H54 (cell line): ENCODE measurements at places on chromosomes 11 and 22.

GRCh38 chr22:21759093-21759492, 23.5 kb upstream of the YPEL1 start:
- no peak for DNase-seq

GRCh38 chr11:81907996-81908395, 825.7 kb downstream of the FAM181B start:
- no peak for DNase-seq

DNA sequence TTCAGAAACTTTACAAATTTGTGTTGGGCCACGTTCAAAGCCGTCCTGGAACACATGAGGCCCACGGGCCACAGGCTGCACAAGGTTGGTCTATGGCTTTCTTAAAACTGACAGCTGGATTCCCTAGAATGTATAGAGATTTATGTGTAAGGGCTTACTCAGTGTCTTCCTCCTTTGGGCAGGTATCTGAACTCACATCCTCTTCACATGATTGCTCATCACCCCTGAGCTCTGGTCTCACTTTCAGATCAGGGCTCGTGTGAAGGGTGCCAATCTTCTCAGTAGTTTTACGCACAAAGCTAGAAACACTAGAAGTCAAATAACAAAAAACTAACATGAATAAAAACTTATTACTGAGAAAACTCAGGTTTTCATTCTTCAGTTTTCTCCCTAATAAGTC, 27.1 kb downstream of the HPS5 start:
- no peak for DNase-seq

DNA sequence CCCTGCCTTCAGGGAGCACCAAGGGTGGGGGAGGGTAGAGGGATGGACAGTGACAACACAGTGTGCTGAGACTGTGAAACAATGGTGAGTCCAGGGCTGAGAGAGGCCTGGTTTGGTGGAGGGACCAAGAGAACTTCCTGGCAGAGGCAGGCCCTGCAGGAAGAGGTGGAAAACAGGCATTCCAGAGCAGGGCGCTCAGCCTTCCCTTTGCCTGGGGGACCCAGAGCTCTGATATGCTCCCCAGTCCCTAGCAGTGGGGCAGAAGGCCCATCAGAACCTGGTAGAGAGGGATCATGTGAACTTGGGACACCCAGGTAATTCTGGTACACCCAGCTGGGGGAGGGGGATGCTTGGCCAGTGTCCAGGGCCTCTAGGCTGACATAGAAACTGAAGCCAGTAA, 17.2 kb upstream of the UVRAG start:
- peak; percentile 53 for DNase-seq

- DNase-seq: no peak
Measured at GRCh38 chr22:29623553-29624169, 20.2 kb downstream of the NF2 start.

- peak; percentile 30 for DNase-seq
Measured at GRCh38 chr11:125923012-125923579, 18.8 kb downstream of the DDX25 start.

GRCh38 chr11:202490-202889, 4.7 kb downstream of the BET1L start:
- DNase-seq: no peak

- DNase-seq: no peak
Measured at GRCh38 chr22:41532908-41533825, 11.1 kb downstream of the POLR3H start.

- no peak for DNase-seq
Measured at GRCh38 chr11:6629892-6630631, 10.8 kb upstream of the TPP1 start.

GRCh38 chr11:72812604-72812966, 1.6 kb upstream of the ATG16L2 start:
- DNase-seq: no peak

GRCh38 chr11:83941050-83941449, 654.9 kb upstream of the CCDC90B start:
- no peak for DNase-seq

DNA sequence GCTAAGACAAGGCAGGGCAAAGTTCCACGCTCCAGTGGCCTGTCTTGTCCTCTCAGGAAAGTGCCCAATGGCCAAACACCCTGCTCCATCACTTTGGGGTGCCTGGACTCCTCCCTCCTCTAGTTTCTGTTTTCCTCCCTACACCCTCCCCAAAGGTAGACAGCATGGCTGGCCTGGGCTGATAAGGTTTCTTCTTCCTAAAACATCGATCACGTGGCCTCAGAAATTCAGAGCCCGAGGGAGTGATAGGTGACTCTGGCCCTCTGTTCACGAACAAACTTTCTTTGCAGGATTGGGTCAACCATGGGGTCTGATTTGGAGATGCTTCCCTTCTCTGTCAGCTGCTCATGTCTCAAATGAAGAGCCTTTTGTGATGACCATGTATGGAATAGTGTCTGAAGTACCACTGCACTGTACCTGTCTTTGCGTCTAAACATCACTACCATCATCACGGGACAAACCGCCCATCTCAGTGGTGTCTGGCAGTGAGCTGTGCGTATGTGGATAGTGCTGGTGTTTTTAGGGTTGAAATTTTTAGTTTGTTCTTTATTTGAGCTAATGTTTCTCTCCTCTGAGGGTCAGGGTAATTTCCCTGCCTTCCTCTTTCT, 6.1 kb downstream of the MICAL2 start:
- no peak for DNase-seq

GRCh38 chr11:75394085-75394840, 5.1 kb upstream of the RPS3 start:
- no peak for DNase-seq

DNA sequence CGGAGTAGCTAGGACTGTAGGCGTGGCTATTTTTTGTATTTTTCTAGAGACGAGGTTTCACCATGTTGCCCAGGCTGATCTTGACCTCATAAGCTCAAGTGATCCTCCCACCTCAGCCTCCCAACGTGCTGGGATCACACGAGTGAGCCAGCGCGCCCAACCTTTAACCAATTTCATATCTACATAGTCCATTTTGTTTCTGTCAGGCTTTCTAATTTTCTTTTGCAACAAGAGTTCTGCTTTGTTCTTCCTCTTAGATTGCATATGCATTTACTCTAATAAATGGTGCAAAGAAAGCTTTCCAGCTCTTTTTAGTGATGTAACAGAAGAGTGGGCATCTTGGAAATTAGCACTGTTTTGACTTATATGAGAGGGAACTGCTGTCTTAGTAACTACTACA, 13.3 kb downstream of the RTN3 start:
- DNase-seq: no peak

DNA sequence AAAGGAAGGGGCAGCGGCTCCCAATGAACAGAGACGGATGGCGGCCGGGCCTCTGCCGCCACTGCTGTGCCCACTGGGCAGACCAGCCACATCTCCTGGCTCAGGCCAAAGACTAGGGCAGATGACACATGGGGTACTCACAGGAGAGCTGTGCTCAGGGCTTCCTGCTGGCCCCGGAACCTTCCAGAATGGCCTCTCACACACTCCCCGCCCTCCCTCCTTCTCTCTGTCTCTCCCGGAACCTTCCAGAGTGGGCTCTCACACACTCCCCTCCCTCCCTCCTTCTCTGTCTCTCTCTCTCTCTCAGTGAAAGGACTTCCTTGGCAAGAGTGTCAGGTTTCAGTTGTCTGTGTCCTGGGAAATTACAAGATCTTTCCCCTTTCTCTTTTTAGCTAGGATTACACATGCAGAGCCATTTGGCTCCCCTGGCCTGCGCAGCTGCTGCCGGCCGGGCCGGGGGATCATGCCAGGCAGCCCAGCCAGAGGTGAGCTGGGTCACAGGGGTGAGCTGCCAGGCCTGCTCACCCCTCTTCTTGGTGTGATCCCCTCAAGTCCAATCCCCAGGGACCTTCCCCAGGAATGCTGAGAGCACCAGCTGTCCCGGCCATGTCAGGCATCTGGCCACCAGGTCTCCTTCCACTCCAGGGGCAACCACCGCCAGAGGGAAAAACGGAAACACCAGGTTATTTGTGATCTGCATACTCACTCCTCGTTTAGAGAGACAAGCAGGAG, 45.3 kb upstream of the ADA2 start:
- DNase-seq: no peak

DNA sequence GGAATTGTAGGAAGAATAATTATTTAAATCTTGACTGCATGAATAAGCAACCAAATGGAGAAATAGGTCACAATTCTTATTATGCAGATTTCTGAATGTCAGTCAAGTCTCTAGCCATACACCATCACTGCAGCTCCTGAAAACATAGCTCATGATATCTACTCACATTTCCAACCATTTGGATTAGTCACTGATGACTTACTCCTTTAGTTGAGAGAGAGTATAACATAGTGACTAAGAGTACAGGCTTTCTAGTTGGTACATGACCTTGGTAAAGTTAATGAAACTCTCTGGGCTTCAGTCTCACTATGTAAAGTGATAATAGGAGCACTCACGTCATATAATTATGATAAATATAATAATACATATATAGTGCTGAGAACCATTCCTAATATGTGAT, 265.2 kb downstream of the KCNA4 start:
- DNase-seq: no peak

DNA sequence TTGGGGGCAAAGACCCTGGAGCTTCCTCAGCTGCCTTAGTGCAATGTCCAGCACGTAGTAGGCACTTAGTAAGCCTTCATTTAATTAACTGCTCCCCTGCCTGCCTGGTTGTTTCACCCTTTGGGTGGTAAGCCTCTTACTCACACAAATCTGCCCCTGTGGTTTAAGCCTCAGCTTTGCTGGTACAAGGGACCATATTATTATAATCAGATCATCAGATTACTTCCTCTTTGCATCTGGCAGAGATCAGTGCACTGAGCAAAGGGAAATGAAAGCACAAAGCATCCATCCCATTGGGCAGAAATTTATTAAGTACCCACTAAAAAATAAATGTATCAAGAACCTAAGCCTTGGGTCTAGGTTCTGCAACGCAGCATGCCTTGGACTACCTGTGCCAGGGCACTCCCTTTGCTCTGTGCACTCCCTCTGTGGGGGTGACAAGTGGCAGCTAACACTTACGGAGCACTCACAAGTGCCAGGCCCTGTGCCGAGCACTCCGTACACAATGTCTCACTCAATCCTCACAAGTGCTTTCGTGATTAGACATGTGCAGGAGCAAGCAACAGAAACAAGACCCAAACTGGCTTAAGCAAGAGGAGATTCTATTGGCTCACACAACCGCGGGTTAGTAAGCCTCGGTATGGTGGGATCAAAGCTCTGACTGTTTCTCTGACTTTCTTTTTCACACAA, 34.9 kb upstream of the DAGLA start:
- DNase-seq: no peak

DNA sequence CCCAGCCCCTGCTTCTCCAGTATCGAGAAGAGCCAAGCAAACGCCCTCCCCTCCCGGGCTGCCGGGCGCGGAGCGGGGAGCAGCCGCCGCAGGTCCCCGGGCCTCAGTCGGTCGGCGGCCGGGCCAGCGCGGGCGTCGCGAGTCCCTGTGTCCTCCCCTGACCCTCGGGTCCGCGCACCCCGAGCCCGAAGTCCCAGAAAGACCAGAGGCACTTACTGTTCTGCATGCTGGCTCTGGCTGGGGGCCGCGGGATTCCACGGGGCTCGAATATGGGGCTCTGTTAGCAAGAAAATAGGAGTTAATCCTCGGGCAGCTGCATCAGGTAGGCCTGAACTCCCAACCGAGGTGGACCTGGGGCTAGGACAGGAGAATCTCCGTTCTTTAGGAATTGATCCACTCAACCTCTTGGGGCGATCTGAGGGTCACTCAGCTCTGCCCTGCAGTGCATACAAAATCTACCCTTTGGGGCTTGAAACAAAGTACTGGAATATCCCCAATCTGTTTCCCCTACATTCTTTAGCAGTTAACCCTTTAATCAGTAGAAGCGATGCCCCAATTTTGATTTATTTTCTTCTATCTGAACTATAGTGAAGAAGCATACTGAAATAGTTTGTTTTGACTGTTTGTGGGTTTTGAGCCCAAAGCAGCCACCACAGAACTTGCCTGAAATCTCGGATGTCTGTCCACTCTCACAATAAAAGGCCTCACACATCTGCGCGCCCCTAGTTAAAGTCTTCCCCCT, 4.8 kb downstream of the PAX6 start:
- DNase-seq: no peak

DNA sequence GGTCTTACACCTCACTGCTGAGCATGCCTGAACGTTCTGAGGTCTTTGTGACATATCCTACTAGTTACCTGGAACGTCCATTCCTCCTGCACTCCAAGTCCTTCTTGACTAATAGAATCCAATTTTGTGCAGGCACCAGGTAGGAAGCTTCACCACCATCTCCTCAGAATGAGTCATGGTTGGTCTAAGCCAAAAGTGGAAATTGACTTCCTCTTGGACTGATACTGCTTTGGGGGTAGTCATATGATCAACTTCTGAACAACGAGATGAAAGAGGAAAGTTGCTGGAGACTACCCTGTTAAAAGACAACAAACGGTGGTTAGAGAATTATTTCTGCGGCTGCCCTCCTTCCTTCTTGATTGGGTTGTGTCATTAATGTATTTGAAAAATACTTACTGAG, 374.2 kb upstream of the LARGE1 start:
- no peak for DNase-seq

DNA sequence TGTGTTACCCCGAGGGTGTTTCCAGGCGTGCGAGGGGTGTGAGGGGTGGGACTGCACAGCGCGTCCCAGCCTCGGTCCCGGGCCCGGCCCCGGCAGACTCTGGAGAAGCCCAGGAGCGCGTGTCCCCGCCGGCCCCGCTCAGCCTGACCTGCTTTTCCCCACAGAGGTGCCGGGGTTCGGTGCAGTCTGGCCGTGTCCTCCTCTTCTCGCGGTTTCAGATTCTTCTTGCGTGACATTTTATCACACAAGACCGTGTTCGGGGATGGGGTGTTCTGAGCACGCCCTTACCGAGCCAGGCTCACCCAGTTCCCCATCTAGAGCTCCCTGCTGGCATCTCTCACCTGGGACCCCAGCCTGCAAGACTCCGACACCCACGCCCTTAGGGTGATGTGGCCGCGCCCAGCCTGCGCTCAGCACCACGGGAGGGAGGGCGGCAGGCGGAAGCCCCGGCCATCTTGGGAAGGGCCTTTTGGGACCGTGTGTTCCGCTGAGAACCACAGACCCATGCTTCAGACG, 775.6 kb downstream of the BRD1 start:
- DNase-seq: no peak

GRCh38 chr22:33404723-33405122, 346.5 kb upstream of the SYN3 start:
- no peak for DNase-seq

DNA sequence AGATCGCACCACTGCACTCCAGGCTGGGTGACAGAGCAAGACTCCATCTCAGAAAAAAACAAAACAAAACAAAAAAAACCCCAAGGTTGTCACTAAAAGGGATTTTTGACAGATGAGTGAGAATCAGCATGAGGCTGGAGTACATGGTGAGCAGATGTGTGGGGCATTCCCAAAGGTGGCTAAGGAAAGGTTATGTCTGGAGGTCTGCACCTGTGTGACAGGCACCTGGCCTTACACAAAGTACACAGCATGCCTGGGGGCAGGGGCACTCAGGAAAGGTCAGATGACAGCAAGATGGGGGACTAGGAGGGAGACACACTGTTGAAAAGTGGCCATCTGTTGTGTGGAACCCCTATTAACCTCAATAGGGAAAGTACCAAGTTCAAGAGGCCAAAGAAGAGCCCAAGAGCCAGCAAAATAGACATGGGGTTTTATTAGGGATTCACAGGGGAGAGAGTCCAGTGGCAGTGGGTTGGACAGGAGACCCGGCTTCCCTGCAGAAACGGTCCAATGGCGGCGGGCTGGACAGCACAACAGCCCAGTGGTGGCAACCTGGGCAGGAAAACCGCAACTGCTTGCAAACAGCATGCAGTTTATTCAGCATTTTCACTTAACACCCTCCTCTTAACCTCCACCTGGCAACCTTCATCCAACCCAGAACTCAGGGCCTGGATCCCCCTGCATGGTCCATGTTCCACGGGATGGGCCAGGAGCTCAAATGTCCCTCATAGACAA, 101.1 kb downstream of the MICAL2 start:
- DNase-seq: no peak
